ENCODE measurements at places on chromosomes 6 and 20. TPM values are rescaled to one million over a fixed set of nuclear protein-coding genes. Genes with fewer than 3 reads are reported as not detected.

F13A1 gene
- 275 TPM for total RNA-seq

MRAP2 gene
- 5.0 TPM for total RNA-seq

DUSP15 gene
- 13.2 TPM for total RNA-seq

DNA sequence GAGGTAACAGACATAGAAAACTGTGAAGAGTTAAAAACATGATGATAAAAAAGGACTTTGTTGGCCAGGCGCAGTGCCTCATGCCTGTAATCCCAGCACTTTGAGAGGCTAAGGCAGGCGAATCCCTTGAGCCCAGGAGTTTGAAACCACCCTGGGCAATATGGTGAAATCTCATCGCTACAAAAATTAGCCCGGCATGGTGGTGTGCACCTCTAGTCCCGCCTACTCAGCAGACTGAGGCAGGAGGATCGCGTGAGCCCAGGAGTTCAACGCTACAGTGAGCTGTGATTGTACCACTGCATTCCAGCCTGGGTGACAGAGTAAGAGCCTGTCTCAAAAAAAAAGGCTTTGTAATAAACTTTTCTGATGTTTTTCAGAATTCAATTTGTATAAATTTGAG, 60.1 kb downstream of the GFOD1 start:
- H3K4me3 ChIP-seq = no peak overlapping the region
- DNase-seq = no peak
- H3K27ac ChIP-seq = no peak overlapping the region
- H3K36me3 ChIP-seq = no peaks in the 10 kb centered on the region

- peaks cover 11% of the 10 kb centered on the region for H3K36me3 ChIP-seq
- H3K4me1 ChIP-seq = no peaks in the 10 kb centered on the region
- no peak overlapping the region for H3K4me3 ChIP-seq
- DNase-seq = no peak
These were observed 23.5 kb downstream of the TBC1D20 start for GRCh38 chr20:438571-439469.

DNA sequence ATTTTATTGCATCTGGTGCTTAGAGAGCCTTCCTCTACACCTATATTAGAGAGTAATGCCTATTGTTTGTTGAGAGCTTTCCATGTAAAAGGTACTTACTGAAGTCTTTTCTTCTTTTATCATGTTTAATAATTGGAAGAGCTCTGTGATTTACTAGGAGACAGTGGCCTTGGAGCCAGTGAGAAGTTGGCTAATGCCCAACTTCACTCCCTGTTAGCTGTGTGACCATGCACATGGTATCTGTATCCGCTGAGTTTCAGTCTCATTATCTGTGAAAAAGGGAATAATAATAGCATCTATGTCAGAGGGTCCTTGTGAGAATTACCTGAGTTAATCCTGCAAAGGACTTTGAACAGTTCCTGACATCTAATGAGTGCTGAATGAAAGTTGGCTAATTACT, 105.0 kb downstream of the CD109 start:
- H3K27ac ChIP-seq = no peak overlapping the region
- no peak for DNase-seq
- peaks cover 5% of the 10 kb centered on the region for H3K4me1 ChIP-seq
- H3K36me3 ChIP-seq = no peaks in the 10 kb centered on the region

DNA sequence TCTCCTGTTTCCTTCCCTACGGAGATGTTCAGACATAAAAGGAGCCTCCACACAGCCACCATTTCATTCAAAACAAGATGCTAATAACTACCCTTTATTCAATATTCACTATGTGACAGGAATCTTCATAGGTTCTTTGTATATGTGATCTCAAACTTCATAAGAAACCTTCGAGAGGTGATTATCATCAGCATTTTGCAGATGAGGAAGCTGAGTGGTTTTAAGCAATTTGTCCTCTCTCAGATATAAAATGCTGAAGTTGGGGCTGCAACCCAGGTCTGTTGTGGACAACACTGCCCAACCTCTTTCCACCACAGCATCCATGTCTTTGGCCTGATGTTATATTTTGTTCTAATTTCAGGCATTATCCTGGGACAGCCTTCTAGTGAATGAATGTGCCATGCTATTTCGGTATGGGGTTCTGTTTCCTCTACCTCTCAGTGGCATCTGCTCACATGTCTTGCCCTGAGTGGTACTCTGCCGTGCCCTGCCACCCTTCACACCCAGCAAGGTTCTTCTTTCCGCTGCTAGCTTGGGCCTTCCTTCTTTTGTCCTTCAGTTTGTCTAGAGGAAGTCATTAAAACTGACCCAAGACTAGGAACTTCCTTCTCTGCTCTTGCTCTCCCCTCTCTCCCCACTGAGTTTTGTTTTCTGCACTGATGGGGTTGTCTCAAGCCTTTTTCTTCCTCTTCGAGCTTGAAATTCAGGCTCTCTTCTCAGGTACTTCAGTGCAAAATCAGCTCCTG, 300.9 kb upstream of the PRDM1 start:
- no peaks in the 10 kb centered on the region for H3K4me1 ChIP-seq
- DNase-seq = no peak
- H3K27ac ChIP-seq = no peak overlapping the region
- H3K27me3 ChIP-seq = no peaks in the 10 kb centered on the region

DNA sequence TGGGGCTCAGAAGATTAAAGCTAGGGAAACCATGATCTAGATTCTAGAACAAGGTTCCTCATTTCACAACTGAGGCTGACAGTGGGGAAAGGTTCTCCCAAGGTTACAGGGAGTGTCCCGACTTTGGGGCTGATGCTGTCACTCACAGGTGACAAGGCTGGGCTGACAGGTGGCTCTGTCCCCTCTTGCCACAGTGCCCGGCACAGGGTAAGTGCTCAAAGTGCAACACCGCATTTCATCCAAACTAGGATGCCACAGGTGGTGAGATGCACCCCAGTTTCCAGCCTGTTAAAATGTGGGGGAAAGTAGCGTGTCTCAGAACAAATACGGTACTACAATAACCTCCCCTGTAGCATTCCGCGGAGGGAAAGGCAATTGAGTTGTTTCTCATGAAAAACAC, 7.8 kb downstream of the ZBP1 start:
- no peaks in the 10 kb centered on the region for H3K4me1 ChIP-seq
- no peak overlapping the region for H3K4me3 ChIP-seq
- H3K36me3 ChIP-seq = no peaks in the 10 kb centered on the region
- no peak overlapping the region for H3K27ac ChIP-seq
- no peak for DNase-seq

GRCh38 chr20:33229843-33230242, 6.0 kb upstream of the BPIFA1 start:
- no peak overlapping the region for H3K27ac ChIP-seq
- no peaks in the 10 kb centered on the region for H3K4me1 ChIP-seq
- H3K4me3 ChIP-seq = no peak overlapping the region
- no peaks in the 10 kb centered on the region for H3K36me3 ChIP-seq

GRCh38 chr20:10708351-10709185, 34.8 kb upstream of the JAG1 start:
- peaks cover 2% of the 10 kb centered on the region for H3K36me3 ChIP-seq
- no peak overlapping the region for H3K4me3 ChIP-seq
- DNase-seq = no peak

GRCh38 chr6:48075181-48075580, 35.8 kb downstream of the PTCHD4 start:
- H3K36me3 ChIP-seq = no peaks in the 10 kb centered on the region
- no peak overlapping the region for H3K27ac ChIP-seq
- DNase-seq = no peak
- no peak overlapping the region for H3K4me3 ChIP-seq
- H3K27me3 ChIP-seq = no peaks in the 10 kb centered on the region
- H3K4me1 ChIP-seq = no peaks in the 10 kb centered on the region

Data from kidney (tissue), 22 donors.